Renal pelvis (tissue), 12 donors: ENCODE measurements at places on chromosomes 12 and 14. TPM values are rescaled to one million over a fixed set of nuclear protein-coding genes. Genes with fewer than 3 reads are reported as not detected.

The ADCY6 gene
- polyA plus RNA-seq: 85.2 TPM

The TTC6 gene
- polyA plus RNA-seq: 0.31 TPM

The SLC39A2 gene
- 2.4 TPM for polyA plus RNA-seq

The MYRFL gene
- 1.7 TPM for polyA plus RNA-seq

The FAR2 gene
- 39.3 TPM for polyA plus RNA-seq

The ARL1 gene
- polyA plus RNA-seq: 143 TPM

The CAPS2 gene
- 6.2 TPM for polyA plus RNA-seq

The HAL gene
- polyA plus RNA-seq: 1.2 TPM

The HRK gene
- polyA plus RNA-seq: 0.39 TPM

The AICDA gene
- polyA plus RNA-seq: 0.71 TPM

The SERPINA9 gene
- not detected for polyA plus RNA-seq

The DACT1 gene
- polyA plus RNA-seq: 31.7 TPM

The RNASE7 gene
- polyA plus RNA-seq: 0.83 TPM

The GPX2 gene
- polyA plus RNA-seq: 1.1 TPM

The PLA2G1B gene
- polyA plus RNA-seq: 0.41 TPM

The GZMH gene
- not detected for polyA plus RNA-seq

The CIDEB gene
- polyA plus RNA-seq: 24.7 TPM

The ESR2 gene
- 1.9 TPM for polyA plus RNA-seq

The SLC15A4 gene
- 33.1 TPM for polyA plus RNA-seq

The TSPAN9 gene
- polyA plus RNA-seq: 69.0 TPM

The MIPOL1 gene
- polyA plus RNA-seq: 8.8 TPM

The ADAMTS20 gene
- 0.86 TPM for polyA plus RNA-seq

The DPPA3 gene
- not detected for polyA plus RNA-seq

The OTX2 gene
- not detected for polyA plus RNA-seq

The LUM gene
- polyA plus RNA-seq: 43.2 TPM

The ITGA7 gene
- 43.3 TPM for polyA plus RNA-seq
